ENCODE measurements at places on chromosomes 12 and 14. TPM values are rescaled to one million over a fixed set of nuclear protein-coding genes. Genes with fewer than 3 reads are reported as not detected.

- DNase-seq, result no peak
Observed at GRCh38 chr12:1972260-1972659, 32.0 kb downstream of the DCP1B start.

Gene RERG
- total RNA-seq, result not detected

Gene SLCO1B1
- total RNA-seq, result not detected

Gene TIMELESS
- 4.1 TPM for total RNA-seq

GRCh38 chr14:105153739-105154475, 14.7 kb downstream of the JAG2 start:
- DNase-seq, result no peak

DNA sequence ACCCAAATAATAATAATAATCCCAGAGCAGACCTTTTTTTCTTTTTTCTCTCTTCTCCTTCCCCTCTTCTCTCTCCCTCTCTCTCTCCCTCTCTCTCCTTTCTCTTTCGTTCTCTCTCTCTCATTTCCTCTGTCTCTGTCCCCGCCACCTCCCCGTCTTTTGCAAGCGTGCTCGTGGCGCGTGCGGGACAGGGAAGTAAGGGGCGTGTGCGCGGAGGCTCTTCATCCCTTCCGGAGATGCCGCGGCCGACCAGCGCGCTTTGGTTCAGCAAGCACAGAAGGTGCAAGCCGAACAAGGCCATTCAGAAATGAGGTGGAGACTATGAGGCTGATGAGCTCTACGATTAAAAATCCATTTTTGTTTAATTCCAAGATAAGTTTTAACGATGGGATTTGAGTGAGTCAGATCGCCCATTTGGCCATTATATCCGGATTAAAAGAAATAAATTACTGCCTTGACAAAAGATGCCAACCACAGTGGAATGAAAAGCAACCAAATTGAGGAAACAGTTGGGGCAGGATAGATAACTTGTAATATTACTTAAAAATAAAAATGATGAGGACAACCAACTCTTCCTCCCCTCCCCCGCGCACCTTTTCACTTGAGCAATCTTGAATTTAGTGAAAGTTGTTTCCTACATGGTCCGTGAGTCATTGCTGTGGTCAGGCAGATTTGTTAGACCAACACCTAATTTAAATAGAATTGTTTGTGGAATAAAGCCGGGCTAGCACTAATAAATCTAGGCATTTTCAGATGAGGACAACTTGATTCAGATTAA, 1.2 kb upstream of the AMIGO2 start:
- peak; percentile 82 for DNase-seq

DNA sequence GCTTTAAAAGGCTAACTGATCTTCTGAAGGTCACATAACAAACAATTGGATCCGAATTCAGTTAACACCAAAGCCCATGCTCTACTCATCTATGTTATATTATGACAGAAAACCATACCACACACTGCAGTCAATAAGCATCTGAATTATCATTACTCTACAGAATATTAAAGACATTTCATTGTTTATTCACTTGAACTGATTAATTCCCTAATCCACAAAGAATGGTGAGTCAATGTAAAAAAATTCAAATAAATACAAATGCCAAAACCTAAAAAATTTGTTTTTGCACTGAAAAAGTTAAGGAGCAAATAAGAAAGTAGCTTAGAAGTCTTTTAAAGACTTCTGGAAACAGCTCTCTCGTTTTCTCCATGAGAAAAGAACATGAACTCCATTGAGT, 13.7 kb downstream of the NID2 start:
- DNase-seq, result peak; percentile 23

- DNase-seq, result no peak
Observed at GRCh38 chr12:22576473-22576872, 32.1 kb upstream of the C2CD5 start.

DNA sequence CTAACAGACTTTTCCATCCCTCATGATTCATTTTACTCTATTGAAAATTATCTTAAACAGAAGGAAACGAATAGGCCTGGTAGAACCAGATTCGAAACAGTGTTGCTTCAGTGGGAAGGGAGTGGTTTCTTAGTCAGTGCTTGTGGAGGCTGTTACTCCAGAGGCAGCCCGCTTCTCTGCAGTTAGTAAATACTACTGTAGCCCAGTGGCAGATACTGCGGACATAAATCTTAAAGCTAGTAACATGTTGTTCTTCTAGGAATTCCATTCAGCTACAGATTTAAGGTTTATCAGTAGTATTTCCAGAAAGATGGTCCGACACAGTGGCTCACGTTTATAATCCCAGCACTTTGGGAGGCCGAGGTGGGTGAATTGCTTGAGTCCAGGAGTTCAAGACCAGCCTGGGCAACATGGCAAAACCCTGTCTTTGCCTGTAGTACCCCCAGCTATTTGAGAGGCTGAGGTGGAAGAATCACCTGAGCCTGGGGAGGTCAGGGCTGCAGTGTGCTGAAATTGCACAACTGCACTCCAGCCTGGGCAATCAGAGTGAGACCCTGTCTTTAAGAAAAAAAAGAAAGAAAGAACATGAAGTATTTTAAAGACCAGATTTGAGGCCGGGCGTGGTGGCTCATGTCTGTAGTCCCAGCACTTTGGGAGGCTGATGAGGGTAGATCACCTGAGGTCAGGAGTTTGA, 45.9 kb downstream of the DIP2B start:
- DNase-seq, result peak; percentile 80

Gene GPR84
- not detected for total RNA-seq

DNA sequence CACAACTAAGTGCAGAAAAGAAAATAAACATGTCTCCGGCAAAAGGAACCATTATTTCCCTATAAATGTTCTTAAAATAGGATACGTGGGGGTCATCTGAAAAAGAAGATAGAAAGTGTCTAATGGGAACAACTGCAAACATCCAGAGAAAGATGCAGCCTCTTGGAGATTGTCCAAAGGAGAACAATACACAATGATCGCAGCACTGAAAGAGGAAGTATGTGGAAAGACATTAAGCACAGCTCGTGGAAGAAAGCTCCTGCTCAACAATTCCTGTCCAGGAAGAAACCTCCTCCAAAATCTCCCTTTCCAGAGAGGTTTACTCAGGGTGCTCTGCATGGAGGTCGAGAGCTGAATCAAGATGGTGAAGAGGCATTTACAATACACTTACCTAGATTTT, 2.5 kb upstream of the LALBA start:
- DNase-seq, result no peak

Gene SOX5
- total RNA-seq, result 5.1 TPM

Gene NEUROD4
- total RNA-seq, result not detected

GRCh38 chr14:104081951-104082464, 3.5 kb upstream of the ASPG start:
- peak; percentile 90 for DNase-seq

DNA sequence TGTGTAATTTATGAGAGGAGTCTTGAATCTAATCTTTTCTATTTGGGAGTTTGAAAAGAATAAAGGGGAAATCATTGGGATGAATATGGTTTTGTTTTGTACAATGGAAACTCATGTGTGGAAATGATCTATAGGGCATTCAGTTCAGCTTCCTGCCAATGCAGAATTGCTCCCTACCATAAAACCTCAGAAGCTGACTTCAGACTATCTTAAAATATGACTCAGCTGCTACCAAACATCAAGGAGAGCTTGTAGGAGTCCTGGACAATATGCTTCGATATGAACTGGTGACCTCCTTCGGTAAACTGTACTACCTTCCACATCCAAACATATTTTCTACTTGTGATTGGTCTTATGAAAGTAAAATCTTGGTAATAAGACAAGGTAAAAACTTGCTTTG, 160.6 kb downstream of the CAPZA3 start:
- peak; percentile 13 for DNase-seq

DNA sequence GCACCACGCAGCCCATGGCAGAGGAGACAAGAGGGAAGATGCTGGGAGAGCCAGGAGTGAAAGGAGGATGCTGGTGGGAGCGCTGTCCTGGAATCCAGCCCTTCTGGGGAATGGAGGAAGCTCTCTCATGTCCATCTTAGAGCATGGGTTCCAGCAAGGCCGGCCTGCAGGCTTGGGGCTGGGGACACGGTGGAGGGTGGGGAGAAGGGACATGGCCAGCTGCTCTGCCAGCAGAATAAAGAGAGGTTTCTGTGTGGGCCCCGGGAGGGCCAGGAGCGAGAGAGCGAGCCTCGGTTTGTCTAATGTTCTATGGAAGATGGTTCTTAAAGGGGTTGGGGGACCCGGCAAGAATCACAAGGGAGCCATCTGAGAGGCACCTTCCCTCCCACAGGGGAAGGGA, 60.2 kb downstream of the RIMBP2 start:
- DNase-seq, result no peak

GRCh38 chr12:49674318-49674981, 32.8 kb downstream of the FMNL3 start:
- no peak for DNase-seq

Gene CCDC197
- total RNA-seq, result not detected

DNA sequence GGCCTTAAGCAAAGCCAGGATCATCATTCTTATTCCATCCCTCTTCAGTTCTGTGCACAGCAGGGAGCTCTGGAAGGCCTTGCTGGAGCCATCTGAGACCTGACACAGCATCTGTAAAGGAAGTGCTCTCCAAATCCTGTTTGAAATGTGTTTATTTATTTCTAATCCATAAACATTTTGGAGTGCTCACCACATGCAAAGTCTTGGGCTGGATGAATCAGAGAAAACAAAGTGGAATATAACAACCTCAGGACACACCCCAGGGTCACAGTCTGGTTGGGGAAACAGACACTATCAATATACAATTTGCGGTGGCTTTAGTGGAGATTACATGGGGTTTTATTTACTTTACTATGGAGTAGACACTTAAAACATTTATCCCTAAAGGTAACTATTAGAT, 54.3 kb downstream of the BMP4 start:
- no peak for DNase-seq

Gene CPNE6
- total RNA-seq, result not detected

DNA sequence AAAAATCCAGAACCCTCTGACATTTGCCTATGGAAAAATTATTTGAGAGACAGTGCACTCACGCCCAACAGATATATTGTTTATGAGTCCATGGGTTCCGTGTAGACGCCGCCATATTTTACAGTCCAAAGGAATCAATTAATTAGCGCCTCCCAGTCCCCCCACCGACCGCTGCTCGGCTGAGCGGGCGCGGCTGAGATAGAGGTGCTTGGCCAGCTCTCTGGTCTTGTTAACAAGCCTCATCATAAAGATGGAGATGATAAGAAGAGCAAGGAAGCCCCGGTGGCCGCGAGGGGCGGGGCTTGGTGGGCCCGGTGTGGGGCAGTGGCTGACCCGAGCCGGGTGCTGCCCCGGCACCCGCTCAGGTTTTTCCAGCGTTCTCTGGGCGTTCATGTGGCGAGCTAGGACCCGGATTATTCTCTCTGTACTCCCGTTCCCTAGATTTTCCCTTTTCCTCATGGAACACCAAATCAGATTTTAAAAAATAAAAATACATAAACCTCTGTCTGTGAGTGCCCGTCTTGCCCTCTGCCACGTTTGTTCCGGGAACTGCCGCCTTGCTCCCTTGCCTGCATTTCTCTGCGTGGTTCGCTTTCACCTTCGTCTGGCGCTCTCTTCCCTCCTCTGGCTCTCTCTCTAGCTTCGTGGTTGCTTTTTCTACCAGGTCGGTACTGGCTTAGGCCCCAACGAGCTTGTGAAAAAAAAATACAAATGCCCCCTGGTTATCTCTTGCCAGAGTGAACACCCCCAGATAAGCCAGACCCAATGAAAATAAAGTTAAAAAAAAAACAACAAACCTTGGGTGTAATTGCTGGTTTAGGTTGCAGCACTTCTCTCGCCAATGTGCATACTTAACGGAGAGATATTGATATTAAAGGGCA, 9.0 kb downstream of the HOXC12 start:
- no peak for DNase-seq

GRCh38 chr12:86122846-86123468, 133.2 kb downstream of the MGAT4C start:
- no peak for DNase-seq

- DNase-seq, result peak; percentile 25
Observed at GRCh38 chr12:69284131-69284530, 44.8 kb downstream of the CPSF6 start.

Gene TMEM116
- total RNA-seq, result 11.2 TPM

Gene CIDEB
- total RNA-seq, result 0.36 TPM

DNA sequence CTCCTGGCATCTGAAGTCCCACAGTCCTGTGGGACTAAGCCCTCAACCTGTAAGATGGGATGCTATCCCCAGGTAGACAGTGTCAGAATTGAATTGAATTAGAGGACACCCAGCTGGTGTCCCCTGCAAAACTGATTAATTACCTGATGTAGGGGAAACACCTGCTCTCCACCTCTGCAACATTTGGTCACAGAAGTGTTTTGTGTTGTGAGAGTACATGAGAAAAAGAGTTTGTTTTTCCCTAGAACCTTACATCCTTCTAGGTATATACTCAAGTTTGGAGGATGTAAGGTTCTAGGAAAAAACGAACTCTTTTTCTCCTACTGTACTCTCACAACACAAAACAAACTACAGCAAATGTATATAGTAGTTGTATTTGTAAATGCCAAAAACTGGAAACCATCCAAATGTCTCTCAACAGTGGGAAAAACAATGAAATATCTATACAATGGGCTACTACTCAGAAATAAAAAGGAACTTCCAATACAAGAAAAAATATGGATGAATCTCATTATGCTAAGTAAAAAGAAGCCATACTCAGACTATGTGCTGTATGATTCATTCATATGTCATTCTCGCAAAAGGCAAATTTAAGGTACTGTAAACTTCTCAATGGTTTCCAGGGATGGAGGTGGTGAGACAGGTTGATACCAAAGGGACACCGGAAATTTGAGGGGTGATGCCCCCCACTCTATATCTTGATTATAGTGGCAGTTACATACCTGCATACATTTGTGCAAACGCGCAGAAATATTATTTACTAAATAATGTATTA, 160.7 kb downstream of the MED13L start:
- DNase-seq, result no peak

GRCh38 chr14:53412819-53413675, 259.9 kb upstream of the DDHD1 start:
- no peak for DNase-seq

- no peak for DNase-seq
Observed at GRCh38 chr12:69828897-69829296, 3.9 kb downstream of the MYRFL start.

GRCh38 chr12:70985850-70986249, 65.3 kb upstream of the PTPRR start:
- peak; percentile 56 for DNase-seq

- DNase-seq, result no peak
Observed at GRCh38 chr12:127273626-127274025, 993.3 kb upstream of the TMEM132C start.

Gene PRH2
- not detected for total RNA-seq

Data from osteoblast (primary cell).